ENCODE measurements at places on chromosomes 5 and 9. TPM values are rescaled to one million over a fixed set of nuclear protein-coding genes. Genes with fewer than 3 reads are reported as not detected.

DNA sequence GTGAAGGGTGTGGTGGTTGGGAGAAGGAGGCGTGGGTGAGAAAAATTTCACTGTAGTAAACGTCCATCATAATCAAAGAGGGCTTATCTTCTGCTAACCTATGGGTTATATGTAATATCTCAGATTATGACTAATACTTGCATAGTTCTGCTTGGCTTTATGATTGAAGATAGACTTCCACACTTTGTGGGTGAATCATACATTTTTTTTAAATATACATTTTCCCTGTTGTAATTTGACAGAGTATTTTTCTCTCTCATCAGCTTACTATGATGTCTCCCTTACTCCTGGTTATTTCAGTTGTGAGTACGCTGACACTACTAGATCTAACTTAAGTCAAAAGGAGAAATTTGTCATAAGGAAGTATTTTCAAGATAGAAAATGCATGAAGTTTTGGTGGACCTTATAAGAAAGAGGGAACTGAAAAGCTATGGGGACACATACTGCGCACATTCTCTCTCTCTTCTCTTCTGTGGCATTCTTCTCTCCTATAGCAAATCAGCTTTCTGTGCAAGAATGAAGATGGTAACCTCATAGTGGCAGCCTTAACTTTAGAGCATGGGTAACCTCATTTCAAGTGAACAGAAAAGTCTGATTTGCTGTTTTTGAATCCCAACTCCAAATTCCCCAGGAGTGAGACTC, 4.9 kb upstream of the JAK2 start:
- no peak for DNase-seq
- H3K27ac ChIP-seq: no peak overlapping the region
- peaks cover 43% of the 10 kb centered on the region for H3K4me1 ChIP-seq

- H3K36me3 ChIP-seq: peaks cover 55% of the 10 kb centered on the region
- peaks cover 26% of the 10 kb centered on the region for H3K4me1 ChIP-seq
- no peaks in the 10 kb centered on the region for H3K27me3 ChIP-seq
- H3K27ac ChIP-seq: peak overlapping the region; percentile 85
- H3K4me3 ChIP-seq: peak overlapping the region; percentile 26
- peak; percentile 70 for DNase-seq
Measured at GRCh38 chr5:179836225-179837019, 15.7 kb downstream of the SQSTM1 start.

GRCh38 chr5:42522783-42523182, 99.5 kb downstream of the GHR start:
- H3K4me1 ChIP-seq: no peaks in the 10 kb centered on the region
- no peaks in the 10 kb centered on the region for H3K36me3 ChIP-seq
- H3K27me3 ChIP-seq: peaks cover 3% of the 10 kb centered on the region
- no peak for DNase-seq
- H3K27ac ChIP-seq: no peak overlapping the region
- H3K4me3 ChIP-seq: no peak overlapping the region

DNA sequence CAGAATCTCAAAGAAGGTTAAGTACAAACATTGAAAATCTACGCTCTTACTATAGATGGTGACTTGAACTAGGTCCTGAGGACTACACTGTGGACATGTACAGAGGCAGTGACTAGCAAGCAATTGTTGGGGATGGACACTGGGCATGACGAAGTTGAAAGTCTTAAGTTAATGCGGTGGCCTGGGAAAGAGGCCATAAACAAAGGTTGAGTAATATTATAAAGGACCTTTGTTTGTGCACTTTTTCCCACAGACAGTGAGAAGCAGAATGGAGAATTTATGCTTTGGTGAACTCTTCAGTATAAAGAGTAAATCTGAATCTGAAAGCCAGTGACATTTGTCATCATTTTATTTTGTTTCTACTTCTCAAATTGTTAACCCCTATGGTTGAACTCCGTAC, 15.3 kb downstream of the ALDH1A1 start:
- peaks cover 14% of the 10 kb centered on the region for H3K27me3 ChIP-seq
- H3K4me1 ChIP-seq: no peaks in the 10 kb centered on the region
- no peak for DNase-seq
- H3K4me3 ChIP-seq: no peak overlapping the region
- no peaks in the 10 kb centered on the region for H3K36me3 ChIP-seq

DNA sequence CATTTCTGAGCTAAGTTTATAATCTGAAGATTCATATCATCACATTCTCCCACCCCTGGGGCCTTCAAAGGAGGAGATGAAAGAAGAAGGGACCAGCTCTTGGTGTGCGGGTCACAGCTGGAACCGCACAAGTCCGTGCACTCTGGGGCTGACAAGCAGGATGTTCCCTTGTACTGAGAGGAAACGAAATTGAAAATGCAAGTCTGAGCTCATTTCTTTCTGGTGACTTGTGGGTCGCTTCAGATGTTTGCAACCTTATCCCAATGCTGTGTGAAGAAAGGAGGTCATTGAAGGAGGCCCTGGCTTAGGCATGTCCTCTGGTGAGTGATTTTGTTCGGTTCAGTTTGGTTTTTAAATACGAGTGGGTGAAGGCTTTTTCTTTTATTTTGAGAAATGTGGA, 59.6 kb downstream of the C9orf152 start:
- H3K4me3 ChIP-seq: peak overlapping the region; percentile 91
- DNase-seq: peak; percentile 75
- H3K27ac ChIP-seq: peak overlapping the region; percentile 95
- H3K36me3 ChIP-seq: peaks cover 56% of the 10 kb centered on the region
- H3K27me3 ChIP-seq: no peaks in the 10 kb centered on the region
- H3K4me1 ChIP-seq: peaks cover 83% of the 10 kb centered on the region

GRCh38 chr9:125380406-125380805, 118.8 kb downstream of the GAPVD1 start:
- no peak overlapping the region for H3K4me3 ChIP-seq
- no peaks in the 10 kb centered on the region for H3K4me1 ChIP-seq
- DNase-seq: no peak
- peaks cover 6% of the 10 kb centered on the region for H3K27me3 ChIP-seq
- no peaks in the 10 kb centered on the region for H3K36me3 ChIP-seq

DNA sequence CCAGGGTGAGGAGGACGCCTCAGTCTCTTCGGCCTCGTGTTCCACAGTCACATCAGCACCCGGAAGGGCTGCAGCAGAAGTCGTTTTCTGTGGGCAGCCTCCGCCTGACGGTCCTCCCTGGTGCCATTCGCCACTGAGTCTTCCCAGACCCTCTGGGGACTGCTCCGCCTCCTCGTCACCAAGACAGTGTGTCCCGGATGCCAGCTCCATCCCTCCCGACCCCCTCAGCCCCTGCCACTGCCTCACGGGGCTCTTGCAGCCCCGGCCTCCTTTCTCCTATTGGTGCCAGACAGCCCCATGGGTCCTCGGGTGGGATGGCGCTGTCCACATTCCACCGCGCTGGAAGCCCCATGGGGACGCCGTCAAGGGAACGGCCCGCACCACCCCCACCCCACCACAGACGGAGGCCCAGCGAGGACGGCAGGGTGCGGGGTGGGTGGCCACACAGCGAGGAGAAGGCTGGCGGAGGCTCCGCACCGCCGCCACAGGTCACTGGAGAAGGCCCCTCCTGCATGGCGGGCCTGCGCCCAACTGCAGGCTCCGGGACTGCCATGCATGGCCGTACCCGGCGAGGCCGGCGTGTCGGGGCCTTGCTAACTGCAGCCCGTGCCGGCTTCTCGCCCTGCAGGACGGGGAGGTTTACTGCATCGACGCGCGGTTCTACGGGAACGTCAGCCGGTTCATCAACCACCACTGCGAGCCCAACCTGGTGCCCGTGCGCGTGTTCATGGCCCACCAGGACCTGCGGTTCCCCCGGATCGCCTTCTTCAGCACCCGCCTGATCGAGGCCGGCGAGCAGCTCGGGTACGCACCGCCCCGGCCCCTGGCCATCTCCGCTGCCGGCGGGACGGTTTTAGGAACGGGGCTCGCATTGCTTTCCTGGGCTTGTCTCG, 43.6 kb upstream of the CACNA1B start:
- peaks cover 27% of the 10 kb centered on the region for H3K36me3 ChIP-seq
- no peak overlapping the region for H3K27ac ChIP-seq
- DNase-seq: no peak
- no peak overlapping the region for H3K4me3 ChIP-seq

DNA sequence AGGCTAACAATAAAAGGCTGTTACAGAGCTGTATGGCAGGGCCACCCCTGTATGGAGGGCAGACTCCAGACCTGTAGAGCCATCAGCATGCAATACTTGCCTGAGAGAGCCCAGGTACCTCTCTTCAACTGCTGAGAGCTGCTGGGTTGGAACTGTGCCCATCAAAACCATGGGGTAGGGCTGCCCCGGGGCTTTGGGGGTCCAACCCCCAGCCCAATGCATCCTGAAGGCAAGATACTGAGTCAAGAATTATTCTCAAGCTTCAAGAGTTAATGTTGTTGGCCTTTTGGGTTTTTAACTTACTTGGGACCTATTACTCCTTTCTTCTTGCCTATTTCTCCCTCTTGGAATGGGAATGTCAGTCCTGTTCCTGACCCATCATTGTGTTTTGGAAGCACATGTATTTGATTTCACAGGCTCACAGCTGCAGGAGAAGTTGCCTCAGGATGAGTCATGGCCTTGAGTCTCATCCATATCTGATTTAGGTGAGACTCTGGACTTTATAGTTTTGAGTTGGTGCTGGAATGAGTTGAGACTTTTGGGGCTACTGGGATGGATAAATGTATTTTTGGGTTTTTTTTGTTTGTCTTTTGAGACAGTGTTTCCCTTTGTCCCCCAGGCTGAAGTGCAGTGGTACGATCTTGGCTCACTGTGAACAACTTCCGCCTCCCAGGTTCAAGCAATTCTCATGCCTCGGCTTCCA, 21.0 kb upstream of the CDK7 start:
- DNase-seq: no peak
- H3K36me3 ChIP-seq: peaks cover 20% of the 10 kb centered on the region
- peaks cover 22% of the 10 kb centered on the region for H3K4me1 ChIP-seq
- H3K27me3 ChIP-seq: no peaks in the 10 kb centered on the region

DNA sequence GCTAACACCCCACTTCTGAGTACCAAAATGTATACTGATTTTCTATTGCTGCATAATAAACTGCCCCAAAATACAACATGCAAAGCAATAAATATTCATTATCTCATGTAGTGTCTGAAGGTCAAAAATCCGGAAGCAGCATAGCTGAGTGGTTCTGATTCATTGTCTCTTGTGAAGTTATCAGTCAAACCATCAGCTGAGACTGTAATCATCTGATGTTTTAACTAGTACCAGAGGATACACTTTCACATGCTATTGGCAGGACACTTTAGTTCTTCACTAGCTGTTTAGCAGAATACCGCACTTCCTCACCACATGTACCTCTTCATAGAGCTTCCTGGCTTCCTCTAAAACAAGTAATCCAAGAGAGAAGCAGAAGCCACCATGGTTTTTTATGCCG, 12.7 kb upstream of the TMEM161B start:
- no peak for DNase-seq
- H3K4me1 ChIP-seq: peaks cover 4% of the 10 kb centered on the region
- H3K27me3 ChIP-seq: no peaks in the 10 kb centered on the region
- peaks cover 25% of the 10 kb centered on the region for H3K36me3 ChIP-seq
- no peak overlapping the region for H3K27ac ChIP-seq

GRCh38 chr5:113293975-113294310, 140.8 kb downstream of the TSSK1B start:
- H3K27ac ChIP-seq: peak overlapping the region; percentile 79
- peaks cover 27% of the 10 kb centered on the region for H3K4me1 ChIP-seq
- H3K36me3 ChIP-seq: peaks cover 2% of the 10 kb centered on the region
- H3K27me3 ChIP-seq: peaks cover 42% of the 10 kb centered on the region
- peak overlapping the region; percentile 93 for H3K4me3 ChIP-seq

DNA sequence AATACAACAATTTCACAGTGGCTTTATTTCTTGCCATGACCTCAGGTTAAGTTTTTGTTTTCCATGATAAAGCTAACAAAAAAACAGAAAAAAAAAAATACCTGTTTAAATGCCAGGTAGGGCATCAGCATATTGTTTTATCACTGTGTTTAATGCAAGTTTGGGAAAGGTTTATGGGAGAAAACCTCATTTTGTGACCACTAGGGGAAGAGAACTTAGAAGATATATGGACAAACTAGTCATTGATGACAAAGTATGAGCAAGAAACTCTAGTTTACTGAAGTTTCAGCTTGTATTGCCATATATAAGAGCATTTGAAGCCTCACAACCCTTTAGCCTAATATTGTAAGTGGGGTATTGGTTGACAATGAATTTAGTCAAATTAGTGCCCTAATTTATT, 1431.4 kb upstream of the CDH18 start:
- H3K27me3 ChIP-seq: no peaks in the 10 kb centered on the region
- DNase-seq: no peak
- H3K27ac ChIP-seq: no peak overlapping the region
- no peaks in the 10 kb centered on the region for H3K4me1 ChIP-seq
- H3K4me3 ChIP-seq: no peak overlapping the region

- DNase-seq: no peak
- no peak overlapping the region for H3K4me3 ChIP-seq
- no peak overlapping the region for H3K27ac ChIP-seq
- peaks cover 4% of the 10 kb centered on the region for H3K4me1 ChIP-seq
- H3K36me3 ChIP-seq: no peaks in the 10 kb centered on the region
Measured at GRCh38 chr5:31194892-31195555, 1.5 kb downstream of the CDH6 start.

DNA sequence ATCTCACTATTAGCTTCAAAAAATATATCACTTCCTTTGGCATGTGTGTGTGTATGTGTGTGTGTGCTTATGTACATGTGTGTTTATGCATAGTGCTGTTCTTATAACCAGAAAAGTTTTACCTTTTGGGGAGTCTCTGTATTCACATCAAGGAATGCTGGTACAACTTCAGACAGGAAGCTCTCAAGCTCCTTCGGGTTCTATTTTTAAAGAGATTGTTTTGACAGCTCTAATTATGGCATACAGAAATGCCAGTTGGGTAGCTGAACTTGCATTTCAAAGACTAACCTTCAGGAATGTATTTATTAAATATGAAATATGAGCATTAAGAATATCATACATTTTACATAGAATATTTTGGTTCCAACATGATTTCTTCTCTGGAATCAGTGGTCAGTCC, 163.1 kb downstream of the DTWD2 start:
- DNase-seq: no peak
- H3K4me1 ChIP-seq: no peaks in the 10 kb centered on the region
- H3K36me3 ChIP-seq: no peaks in the 10 kb centered on the region
- no peak overlapping the region for H3K4me3 ChIP-seq
- H3K27ac ChIP-seq: no peak overlapping the region

The ABO gene
- 0.53 TPM for total RNA-seq

The CTSV gene
- total RNA-seq: 0.45 TPM

The SNCB gene
- not detected for total RNA-seq

The UBE2QL1 gene
- total RNA-seq: 0.10 TPM

The PRR7 gene
- total RNA-seq: 5.8 TPM

The ABLIM3 gene
- 0.08 TPM for total RNA-seq
